ENCODE measurements at places on chromosomes 12 and 14. TPM values are rescaled to one million over a fixed set of nuclear protein-coding genes. Genes with fewer than 3 reads are reported as not detected.

Gene PIK3C2G
- not detected for total RNA-seq

Gene TAS2R30
- 3.8 TPM for total RNA-seq

Gene NFKBIA
- 120 TPM for total RNA-seq

Gene KRT78
- total RNA-seq: not detected

Gene GPRC5A
- not detected for total RNA-seq

Gene RPGRIP1
- 0.47 TPM for total RNA-seq

Gene COA8
- total RNA-seq: 29.2 TPM

Gene NKX2-1
- total RNA-seq: not detected

Gene HOXC9
- not detected for total RNA-seq

Gene C12orf54
- not detected for total RNA-seq

Gene CHGA
- not detected for total RNA-seq

Gene BHLHE41
- total RNA-seq: 0.20 TPM

Gene CEBPE
- 0.84 TPM for total RNA-seq

Gene TMCC3
- total RNA-seq: 0.23 TPM

Gene GUCY2C
- total RNA-seq: not detected

Gene CISTR
- not detected for total RNA-seq

Gene UNC79
- total RNA-seq: 0.06 TPM

Gene SLC6A15
- total RNA-seq: not detected

Gene LYZ
- 42.3 TPM for total RNA-seq

Gene KRT85
- not detected for total RNA-seq

Gene CLBA1
- 1.6 TPM for total RNA-seq

Gene FSCB
- total RNA-seq: not detected

Gene LIN7A
- total RNA-seq: not detected

Gene OR6C75
- total RNA-seq: not detected

Gene PALS1
- 16.2 TPM for total RNA-seq

Gene CATSPERB
- total RNA-seq: 6.7 TPM

Gene NINJ2
- 4.5 TPM for total RNA-seq
